ENCODE measurements at places on chromosomes 11 and 22. TPM values are rescaled to one million over a fixed set of nuclear protein-coding genes. Genes with fewer than 3 reads are reported as not detected.
A peak's percentile ranks its signal among the peaks of the same experiment; 100 is the strongest.

KRTAP5-11 gene
- not detected for total RNA-seq

LRRN4CL gene
- total RNA-seq = 0.12 TPM

RFPL2 gene
- total RNA-seq = 0.50 TPM

DNA sequence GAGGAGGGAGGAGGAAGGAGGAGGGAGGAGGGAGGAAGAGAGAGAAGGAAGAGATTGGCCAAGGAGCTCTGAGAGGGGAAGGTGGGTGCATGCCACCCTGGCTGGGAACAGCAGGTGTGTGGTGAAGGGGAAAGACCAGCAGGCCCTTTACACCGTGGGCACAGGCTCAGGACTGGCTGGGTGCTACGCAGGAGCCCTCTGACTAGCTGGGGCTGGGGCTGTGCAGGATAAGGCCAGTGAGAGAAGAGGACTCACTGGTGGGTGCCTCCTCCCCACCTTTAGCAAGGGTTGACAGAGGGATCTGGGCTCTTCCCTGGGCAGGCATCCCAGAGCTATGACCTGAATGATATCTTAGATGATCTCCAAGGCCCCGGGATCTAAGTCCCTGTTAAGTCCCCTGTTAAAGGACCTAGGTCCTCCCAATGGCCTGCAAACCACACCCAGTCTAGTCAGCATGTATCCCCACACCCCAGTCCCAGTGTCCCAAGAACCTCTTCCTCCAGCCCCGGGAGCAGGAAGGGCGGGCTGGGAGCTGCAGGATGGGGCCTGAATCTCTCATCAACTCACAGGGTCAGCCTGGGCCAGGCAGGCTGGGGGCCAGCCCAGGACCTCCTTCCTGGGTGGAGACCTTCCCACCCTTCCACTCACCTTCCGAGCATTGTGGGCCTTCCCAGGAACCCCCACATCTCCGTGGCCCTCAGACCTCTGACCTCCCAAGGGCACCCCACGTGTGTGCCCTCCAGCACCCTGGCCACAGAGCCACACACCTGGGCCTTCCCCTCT is 55.4 kb downstream of the CDKN1C start:
- DNase-seq = no peak

GRCh38 chr22:46738647-46739093 is 618 bp upstream of the CERK start:
- no peak for DNase-seq

DNA sequence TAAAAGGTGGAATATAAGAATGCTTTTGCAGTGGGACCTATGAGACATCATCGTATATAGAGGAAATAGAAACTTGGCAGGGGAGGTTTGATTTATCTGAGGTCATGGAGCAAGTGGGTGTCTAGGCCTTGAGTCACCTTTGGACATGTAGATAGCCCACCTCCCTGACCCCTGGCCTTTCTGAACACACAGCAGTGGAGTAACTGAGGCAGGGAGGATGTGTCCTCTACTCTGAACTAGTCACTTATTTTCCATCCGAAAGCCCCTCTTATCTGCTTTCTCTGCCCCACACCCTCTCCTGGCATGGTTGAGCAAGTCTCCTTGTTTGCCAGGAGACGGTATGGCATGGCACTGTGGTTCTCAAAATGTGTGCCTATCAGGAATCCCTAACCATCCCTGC is 7.9 kb downstream of the CD82 start:
- DNase-seq = peak; percentile 37

GRCh38 chr11:1827095-1827813 is 7.5 kb upstream of the SYT8 start:
- no peak for DNase-seq

GRCh38 chr22:21622011-21622918 is 7.6 kb downstream of the YDJC start:
- no peak for DNase-seq

GRCh38 chr22:48881326-48881980 is 946.2 kb downstream of the BRD1 start:
- no peak for DNase-seq

DNA sequence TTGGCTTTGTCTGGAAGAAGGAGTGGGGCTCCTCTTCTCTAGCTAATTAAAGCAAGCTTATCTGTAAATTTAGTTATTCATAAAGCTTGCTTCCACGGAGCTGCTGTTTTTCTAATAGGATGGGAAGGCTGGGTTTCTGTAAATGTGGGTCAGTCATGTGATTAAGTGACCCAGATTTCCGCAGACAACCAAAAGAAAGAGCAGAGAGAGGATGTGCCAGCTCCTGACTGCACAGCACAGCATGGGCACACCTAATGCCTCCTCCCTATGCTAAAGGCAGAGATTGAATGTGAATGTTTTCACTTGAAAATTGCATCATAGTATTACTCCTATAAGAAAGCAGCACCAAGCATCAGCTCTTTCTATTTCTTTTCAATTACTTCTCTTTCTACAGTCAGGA is 160.2 kb downstream of the FAT3 start:
- no peak for DNase-seq

- no peak for DNase-seq
These were observed 32.9 kb upstream of the EHF start for GRCh38 chr11:34588023-34588422.

- DNase-seq = no peak
These were observed 58.3 kb downstream of the PRDM11 start for GRCh38 chr11:45204761-45205160.
